Thyroid gland (tissue), 4 donors: ENCODE measurements at places on chromosomes 12 and 14. TPM values are rescaled to one million over a fixed set of nuclear protein-coding genes. Genes with fewer than 3 reads are reported as not detected.

DNA sequence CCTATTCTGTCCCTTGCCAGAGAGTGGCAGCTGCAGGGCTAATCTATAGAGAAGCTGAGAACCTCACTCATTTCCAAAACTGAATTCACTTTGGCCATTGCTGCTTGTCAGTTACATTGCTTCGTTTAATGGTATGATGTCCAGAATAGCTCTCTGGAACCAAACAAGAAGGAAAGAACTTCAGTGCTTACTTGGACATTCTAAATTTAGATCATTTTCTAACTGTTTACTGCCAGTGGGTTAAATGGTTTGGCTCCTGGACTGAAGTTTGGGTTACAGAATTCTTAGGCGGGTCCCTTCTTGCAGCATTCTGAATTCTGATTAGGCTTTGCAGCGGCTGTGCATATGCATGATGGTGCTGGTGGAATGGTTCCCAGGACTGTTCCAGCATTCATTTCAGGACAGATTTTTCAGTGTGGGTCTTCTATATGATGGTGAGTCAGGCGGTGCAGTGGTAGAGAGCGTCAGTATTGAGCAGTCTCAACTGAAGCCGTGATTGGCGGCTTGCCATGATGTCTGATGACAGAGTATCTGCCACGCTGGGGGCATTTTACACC lies 148.7 kb downstream of the DYRK2 start:
- H3K27ac ChIP-seq = no peak overlapping the region
- peaks cover 8% of the 10 kb centered on the region for H3K4me1 ChIP-seq
- H3K36me3 ChIP-seq = no peaks in the 10 kb centered on the region
- no peak overlapping the region for H3K4me3 ChIP-seq
- H3K27me3 ChIP-seq = no peaks in the 10 kb centered on the region

DNA sequence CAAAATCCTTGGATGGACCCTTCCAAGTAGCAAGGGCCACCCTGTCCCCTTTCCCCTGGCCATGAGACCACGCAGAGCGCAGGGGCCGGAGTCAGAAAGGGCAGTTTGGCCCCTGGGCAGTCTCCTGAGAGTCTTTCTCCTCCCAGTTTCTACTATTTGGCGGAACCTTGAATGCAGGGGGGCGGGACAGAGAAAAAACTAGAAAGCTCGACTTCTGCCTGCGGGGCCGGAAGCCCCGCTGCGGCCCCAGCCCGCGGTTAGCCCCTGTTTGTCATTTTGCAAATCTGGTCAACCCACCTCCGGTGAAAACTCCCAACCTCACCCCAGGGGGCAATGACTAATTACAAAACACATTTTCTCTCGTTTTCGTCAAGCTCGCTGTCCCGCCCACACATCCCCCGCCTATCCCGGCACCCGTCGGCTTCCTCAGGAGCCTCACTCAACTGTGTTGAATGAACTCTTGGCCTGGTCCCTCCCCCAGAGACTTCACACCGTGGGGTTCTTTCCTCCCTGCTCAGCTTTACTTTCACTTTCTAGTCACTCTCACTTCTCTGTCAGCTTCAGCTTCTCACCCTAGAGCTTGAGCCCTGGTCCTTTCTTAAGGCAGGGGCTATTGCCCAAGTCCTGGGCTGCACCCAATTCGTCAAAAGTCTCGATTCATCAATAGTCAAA lies 66.7 kb downstream of the IRF2BPL start:
- no peaks in the 10 kb centered on the region for H3K36me3 ChIP-seq
- no peaks in the 10 kb centered on the region for H3K27me3 ChIP-seq
- peak overlapping the region; percentile 7 for H3K4me3 ChIP-seq
- peak; percentile 95 for DNase-seq
- H3K27ac ChIP-seq = peak overlapping the region; percentile 96
- H3K4me1 ChIP-seq = peaks cover 47% of the 10 kb centered on the region

DNA sequence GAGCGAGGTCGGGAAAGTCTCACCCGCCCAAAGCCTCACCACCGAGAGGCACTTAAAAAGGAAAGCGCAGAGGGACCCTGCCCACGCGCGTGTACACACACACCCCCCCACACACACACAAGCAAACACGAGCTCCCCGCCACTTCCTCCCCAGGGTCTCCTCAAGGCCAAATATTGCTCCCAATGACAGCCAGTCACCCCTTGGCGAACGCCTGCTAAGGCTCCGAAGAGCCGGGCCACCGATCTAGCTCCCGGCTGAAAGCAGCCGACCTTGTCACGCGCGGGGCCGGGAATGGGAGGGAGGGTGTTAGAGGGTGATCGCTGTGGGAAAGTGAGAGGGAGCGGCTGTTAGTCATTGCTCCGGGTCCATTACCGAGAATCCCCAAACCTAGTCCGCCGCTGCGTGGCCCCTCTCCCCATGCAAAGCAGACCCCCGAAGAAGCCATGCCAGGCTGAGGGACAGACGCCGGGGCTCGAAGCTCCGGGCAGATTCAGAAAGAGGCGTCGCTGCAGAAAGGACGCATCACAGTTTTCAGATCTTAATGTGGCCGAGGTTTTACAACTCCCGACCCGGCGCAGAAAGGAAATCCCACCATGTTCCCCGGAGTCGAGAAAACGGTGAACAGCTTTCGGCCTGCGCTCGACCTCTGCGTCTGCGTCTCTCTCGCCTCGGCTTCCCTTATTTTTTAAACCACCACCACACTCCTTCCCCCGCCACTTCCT lies 2.6 kb downstream of the BMP4 start:
- no peaks in the 10 kb centered on the region for H3K36me3 ChIP-seq
- peaks cover 21% of the 10 kb centered on the region for H3K4me1 ChIP-seq
- H3K27ac ChIP-seq = peak overlapping the region; percentile 80
- DNase-seq = peak; percentile 59
- peak overlapping the region; percentile 64 for H3K4me3 ChIP-seq

- H3K27me3 ChIP-seq = no peaks in the 10 kb centered on the region
- no peak for DNase-seq
- no peak overlapping the region for H3K4me3 ChIP-seq
- no peaks in the 10 kb centered on the region for H3K4me1 ChIP-seq
- no peak overlapping the region for H3K27ac ChIP-seq
- no peaks in the 10 kb centered on the region for H3K36me3 ChIP-seq
These were observed 24.1 kb downstream of the PLEKHG7 start for GRCh38 chr12:92726850-92727249.

Gene CLEC4D
- total RNA-seq = 0.13 TPM

Gene MORN3
- 1.0 TPM for total RNA-seq

Gene GPR132
- 4.6 TPM for total RNA-seq

Gene KERA
- not detected for total RNA-seq
